ENCODE measurements at places on chromosomes 5 and 9.

GRCh38 chr9:107299437-107299836 lies 16.4 kb downstream of the RAD23B start:
- DNase-seq, result no peak

GRCh38 chr5:94361161-94361560 lies 257.2 kb downstream of the KIAA0825 start:
- no peak for DNase-seq

DNA sequence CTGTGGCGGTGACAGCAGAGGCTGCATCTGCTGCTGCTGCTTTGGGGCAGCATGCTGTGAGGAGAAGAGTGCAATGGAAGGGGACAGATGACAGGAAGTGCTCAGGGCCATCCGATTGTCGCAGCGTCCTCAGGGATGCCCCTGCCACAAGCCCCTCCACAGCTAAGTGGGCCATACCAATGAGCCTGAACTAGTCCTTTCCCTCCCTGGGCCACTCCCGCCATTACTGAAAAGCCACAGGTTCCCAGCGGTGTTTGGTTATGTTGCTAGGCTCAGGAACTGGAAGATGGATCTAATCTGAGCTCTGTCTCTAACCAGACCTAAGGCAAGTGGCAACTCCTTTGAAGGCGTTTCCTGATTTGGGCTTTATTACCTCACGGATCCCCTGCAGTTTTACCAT lies 109.2 kb downstream of the GAPVD1 start:
- DNase-seq, result no peak

- DNase-seq, result no peak
These were observed 41.3 kb upstream of the GHR start for GRCh38 chr5:42381973-42382372.

DNA sequence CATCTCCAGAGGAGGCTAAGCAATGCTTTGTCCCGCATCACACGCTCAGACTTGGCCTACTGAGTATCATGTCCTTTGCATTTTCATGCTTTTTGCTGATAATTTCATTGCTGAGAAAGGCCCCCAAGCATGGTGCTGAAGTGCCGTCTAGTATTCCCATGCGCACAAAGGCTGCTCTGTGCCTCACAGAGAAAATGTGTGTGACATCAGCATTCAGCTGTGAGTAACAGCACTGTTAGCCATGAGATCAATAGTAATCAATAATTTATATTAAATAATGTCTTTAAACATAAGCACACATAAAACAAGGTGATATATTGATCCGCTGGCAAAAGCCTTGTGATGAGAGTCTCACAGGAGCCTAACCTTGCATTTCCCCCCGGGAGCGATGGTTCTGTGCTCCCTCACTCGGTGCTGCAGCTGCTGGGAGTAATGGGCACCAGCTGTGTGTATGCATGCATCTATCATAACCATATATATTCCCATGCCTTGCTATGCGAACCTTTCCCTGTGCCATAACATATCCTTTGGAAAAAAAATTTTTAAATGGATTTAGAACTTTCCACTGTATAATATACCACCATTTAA lies 50.4 kb upstream of the RNF130 start:
- no peak for DNase-seq

- no peak for DNase-seq
These were observed 806.2 kb upstream of the WWC1 start for GRCh38 chr5:167485061-167485774.

DNA sequence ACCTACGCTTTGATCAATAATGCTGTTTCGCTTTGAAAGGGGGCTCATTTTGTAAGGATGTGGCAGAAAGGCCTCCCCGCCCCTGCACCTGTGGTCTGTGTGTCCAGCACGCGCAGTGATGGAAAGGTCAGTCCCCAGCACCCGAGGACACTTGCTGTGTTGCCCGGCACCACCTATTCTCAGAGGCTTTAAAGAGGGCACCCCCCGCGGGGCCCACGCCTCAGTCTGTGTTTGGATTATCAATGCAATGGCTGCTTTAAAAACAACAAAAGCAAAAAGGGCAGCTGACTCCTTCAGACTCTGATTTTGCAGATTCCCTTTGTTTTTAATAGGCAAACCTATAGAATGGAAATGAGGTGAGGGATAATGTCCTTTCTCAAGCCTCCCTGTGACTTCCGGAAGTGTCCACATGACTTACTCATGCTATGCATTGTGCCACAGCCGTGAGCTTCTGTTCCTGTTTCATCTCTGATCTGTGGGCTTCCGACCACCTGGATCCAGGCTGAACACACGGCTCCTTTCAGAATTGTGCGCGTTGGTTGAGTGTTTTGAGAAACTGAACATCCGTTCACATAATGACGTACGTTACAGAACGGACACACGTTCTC lies 416.2 kb downstream of the IRX2 start:
- no peak for DNase-seq

DNA sequence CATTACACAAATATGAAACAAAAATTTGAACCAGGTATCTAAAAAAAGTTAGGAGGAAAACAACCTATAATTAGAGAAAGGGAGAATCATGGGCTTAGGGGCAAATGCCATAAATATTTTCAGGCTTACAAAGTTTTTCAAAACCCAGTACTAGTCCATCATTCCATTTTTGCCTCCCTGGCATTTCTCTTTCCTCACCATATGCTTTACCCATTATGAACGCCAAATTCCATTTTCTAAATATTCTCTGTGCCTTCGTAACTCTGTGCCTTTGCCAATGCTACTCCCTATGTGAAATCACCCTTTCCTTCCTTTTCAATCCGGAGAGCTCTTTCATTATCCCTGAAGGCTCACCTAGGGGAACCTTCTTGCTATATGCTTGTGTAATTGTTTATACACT lies 434.1 kb downstream of the ZSWIM6 start:
- no peak for DNase-seq

DNA sequence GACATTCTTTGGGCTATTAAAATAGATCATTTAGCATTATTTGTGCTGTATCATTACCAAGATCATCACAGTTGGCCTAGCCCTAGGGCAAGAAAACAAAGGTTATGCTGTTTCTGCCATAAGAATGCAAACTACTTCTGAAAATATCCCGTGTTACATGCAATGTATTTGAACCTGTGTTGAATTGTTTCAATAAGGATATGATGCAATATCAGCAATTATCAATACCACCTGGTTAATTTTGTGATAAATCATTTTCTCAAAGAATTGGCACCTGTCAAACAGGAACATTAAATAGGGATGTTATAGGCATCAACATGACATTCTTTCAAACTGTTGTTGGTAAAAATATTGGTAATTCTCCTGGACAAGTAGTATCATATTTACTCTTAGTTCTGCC lies 2002.0 kb upstream of the CDH9 start:
- no peak for DNase-seq

- DNase-seq, result no peak
These were observed 19.0 kb downstream of the CXXC5 start for GRCh38 chr5:139667001-139667729.

DNA sequence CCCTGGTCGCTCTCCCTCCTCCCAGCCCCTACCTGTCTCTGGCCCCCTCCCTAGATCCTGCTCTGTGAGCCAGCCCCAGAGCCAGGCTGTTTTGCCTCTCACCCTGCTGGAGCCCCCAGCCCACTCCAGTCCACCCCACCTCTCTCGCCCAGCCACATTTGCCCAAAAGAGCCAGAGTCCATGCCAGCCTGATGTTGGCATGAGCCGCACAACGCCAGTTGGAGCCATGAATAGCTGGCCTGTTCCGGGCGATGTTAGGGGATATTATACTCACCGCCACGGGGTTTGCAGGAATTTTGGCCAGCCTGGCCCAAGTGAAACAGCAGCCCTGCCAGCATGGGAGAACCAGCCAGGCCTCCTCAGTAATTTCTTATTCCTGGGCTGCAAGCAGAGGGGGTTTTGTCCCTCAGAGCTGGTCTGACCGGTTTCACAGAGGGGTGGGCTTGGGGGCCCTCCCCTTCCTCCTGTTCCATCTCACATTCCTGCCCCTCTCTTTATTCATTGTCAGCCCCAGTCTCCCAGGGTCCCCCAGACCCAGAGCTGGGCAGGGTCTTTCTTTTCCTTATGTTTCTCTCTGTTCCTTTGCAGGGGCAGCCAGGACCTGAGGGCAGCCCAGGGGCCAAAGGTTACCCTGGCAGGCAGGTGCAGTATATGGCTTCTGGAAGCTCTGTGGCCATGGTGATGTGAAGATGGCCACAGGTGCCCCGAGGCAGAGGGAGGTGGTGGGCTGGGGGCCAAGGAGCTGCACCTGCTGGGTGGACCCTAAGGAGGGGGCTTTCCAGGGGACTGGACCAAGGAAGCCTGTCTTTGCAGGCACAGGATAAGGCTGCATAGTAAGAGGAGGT lies 50.1 kb downstream of the COL27A1 start:
- no peak for DNase-seq

DNA sequence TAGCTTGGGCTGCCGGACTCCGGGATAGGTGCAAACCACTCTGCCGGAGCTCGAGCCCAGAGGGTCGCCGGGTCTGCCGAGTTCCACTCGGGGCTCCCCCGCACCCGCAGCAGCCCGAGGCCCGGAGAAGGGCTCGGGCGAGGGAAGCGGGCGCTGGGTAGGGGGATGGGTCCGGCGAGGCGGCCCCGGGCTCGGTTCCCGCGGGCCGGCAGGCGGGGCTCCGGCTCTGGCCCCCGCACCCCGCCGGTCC lies 507 bp downstream of the RICTOR start:
- DNase-seq, result no peak

DNA sequence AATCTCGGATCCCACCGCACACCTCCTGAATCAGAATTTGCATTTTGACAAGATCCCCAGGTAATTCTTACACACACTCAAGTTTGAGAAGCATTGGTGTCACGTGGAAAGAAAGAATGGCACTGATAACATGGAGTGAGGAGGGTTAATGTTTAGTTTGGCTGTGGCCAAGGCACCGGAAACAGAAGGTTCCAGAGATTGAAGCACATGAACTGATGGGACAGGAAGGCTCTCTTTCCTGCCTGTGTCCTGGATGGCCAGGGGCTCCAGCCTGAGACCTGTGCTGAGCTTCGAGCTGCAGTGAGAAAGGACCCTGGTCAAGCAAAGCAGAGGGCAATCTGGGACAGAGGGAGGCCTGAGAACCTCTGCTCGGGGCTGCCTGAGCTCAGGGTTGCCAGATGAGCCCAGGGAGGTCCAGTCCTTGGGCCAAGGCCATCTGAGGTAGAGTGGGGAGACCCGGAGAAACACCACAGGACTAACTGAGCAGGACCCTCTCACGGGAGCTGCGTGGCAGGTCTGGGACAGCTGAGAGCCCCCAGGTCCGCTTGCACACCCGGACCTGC lies 27.3 kb downstream of the AFAP1L1 start:
- no peak for DNase-seq

DNA sequence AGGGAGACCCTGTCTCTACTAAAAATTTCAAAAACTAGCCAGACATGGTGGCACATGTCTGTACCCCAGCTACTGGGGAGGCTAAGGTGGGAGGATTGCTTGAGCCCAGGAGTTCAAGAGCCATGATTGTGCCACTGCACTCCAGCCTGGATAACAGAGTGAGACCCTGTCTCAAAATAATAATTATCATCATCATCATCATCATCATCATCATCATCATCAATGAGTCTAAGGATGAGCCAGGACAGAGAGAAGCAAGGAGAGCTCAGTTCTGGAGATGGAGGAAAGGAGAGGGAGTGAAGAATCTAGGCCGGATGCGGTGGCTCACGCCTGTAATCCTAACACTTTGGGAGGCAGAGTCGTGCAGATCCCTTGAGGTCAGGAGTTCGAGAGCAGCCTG lies 36.7 kb upstream of the MATR3 start:
- DNase-seq, result no peak

- no peak for DNase-seq
These were observed 5.8 kb downstream of the GM2A start for GRCh38 chr5:151258816-151259215.

GRCh38 chr5:79535477-79536192 lies 21.7 kb upstream of the HOMER1 start:
- no peak for DNase-seq

- no peak for DNase-seq
These were observed 118.1 kb upstream of the CCDC112 start for GRCh38 chr5:115414406-115415142.

- no peak for DNase-seq
These were observed 31.5 kb downstream of the DDX31 start for GRCh38 chr9:132638240-132638639.

DNA sequence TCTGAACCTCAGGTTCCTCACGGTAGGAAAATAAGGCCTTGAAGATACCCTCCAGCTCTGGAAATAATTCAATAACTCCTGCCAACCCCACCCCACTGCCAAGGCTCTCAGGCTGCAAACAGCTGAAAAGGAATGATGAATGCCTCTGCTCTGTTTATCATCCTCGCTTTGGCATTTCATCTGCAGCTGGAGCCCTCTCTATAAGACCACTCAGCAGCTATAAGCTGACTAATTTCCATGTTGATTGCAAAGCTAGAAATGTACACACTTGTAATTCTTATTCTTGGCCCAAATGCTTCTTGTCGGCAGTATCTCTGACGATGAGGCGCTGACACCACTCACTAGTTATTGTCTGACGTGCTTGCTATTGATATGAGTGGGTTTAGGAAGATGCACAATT lies 408.4 kb upstream of the NMUR2 start:
- no peak for DNase-seq

All from NCI-H1436 treated with DMSO at 0.1 percent for 48 hours (cell line).